Tibial nerve (tissue), 4 donors: ENCODE measurements at places on chromosomes 13 and 19. TPM values are rescaled to one million over a fixed set of nuclear protein-coding genes. Genes with fewer than 3 reads are reported as not detected.

Gene CD209
- total RNA-seq: 2.6 TPM

Gene SLAIN1
- 3.5 TPM for total RNA-seq

Gene ZNF570
- total RNA-seq: 4.5 TPM

Gene PCDH8
- total RNA-seq: not detected

Gene MISP
- not detected for total RNA-seq

Gene LRRC25
- total RNA-seq: 9.0 TPM

GRCh38 chr19:51076631-51077213 lies 6.0 kb downstream of the KLK14 start:
- no peak for DNase-seq
- no peak overlapping the region for H3K27ac ChIP-seq
- H3K4me3 ChIP-seq: no peak overlapping the region
- H3K4me1 ChIP-seq: no peaks in the 10 kb centered on the region

DNA sequence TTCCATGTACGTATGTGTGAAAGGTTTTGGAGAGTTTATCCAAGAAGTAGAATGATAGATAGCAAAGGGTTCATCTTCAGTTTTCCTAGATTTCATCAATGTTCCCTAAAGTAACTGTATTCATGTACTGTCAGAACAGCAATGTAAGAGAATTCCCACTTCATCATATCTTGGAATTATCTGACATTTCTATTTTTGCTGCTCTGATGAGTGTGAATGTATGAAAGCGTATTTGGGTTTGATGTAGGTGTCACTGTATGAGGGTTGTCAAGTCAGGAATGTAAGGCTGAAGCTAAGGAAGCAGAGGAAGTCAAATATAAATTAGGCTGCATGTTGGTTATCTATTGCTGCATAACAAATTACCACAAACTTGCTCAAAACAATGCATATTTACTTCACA lies 7.2 kb upstream of the KATNAL1 start:
- H3K4me1 ChIP-seq: peaks cover 27% of the 10 kb centered on the region
- peaks cover 8% of the 10 kb centered on the region for H3K36me3 ChIP-seq
- H3K27me3 ChIP-seq: no peaks in the 10 kb centered on the region
- no peak overlapping the region for H3K27ac ChIP-seq

GRCh38 chr13:47184321-47184720 lies 287.5 kb upstream of the HTR2A start:
- H3K4me1 ChIP-seq: no peaks in the 10 kb centered on the region
- no peak overlapping the region for H3K27ac ChIP-seq
- no peak overlapping the region for H3K4me3 ChIP-seq
- H3K36me3 ChIP-seq: no peaks in the 10 kb centered on the region
- no peaks in the 10 kb centered on the region for H3K27me3 ChIP-seq
- no peak for DNase-seq

DNA sequence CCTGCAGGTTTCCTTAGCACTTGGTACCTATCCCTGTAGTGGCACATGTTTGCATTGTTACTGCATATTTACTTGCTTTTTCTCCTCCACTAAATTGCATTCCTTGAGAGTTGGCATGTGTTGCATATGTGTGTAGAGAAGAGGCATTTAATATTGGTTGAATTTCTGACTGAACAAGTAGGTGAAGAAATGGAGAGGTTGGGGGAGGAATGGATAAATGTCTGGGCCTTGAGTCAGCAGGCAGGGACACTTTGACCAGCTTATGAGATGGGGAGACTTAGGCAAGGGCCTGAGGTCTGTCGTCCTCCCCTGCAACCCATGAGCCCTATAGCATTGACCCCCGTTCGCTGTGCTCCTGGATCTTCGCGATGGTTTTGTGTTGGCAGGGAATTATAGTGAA lies 2.0 kb upstream of the GPR18 start:
- no peak overlapping the region for H3K27ac ChIP-seq
- H3K4me1 ChIP-seq: peaks cover 7% of the 10 kb centered on the region
- no peak overlapping the region for H3K4me3 ChIP-seq
- no peaks in the 10 kb centered on the region for H3K27me3 ChIP-seq
- no peak for DNase-seq

DNA sequence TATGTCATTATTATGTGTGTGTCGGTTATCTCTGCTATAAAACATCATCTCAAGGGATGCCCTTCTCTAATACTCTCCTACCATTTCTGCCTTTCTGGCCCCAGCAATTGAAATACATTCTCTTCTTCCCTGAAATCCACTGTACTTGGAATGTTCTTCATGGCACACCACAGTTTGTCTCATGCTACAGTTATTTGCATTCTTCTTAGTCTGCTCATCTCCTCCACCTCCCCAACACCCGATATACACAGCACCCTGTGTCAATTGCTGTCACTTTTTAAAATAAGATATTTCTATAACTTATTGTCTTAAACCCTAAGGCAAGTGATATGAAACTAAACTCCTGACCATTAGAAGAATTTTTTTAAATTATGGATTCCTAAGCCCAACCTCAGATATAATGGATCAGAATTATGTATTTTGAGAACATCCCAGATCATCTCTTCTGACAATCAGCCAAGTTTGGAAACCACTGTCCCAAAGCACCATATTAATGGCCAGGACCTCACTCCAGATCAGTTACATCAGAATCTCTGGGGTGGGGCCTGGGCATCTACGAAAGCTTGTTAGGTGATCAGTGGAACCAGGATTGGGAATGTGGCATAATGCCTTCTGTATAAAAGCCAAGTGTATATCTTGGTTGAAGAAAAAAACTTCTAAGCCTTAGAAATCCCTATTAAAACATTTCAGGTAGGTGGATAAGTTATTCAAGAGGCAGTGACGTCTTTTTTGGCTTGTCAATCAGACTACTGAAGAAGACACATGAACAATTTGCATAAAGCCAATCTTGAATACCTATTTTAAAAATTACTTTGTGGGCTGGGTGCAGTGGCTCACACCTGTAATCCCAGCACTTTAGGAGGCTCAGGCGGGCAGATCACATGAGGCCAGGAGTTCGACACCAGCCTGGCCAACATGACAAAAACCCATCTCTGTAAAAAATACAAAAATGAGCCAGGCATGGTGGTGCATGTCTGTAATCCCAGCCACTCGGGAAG lies 30.0 kb upstream of the KBTBD7 start:
- H3K4me3 ChIP-seq: no peak overlapping the region
- no peaks in the 10 kb centered on the region for H3K27me3 ChIP-seq
- no peak for DNase-seq
- H3K4me1 ChIP-seq: no peaks in the 10 kb centered on the region
- no peaks in the 10 kb centered on the region for H3K36me3 ChIP-seq

- no peaks in the 10 kb centered on the region for H3K27me3 ChIP-seq
- H3K36me3 ChIP-seq: no peaks in the 10 kb centered on the region
- H3K4me1 ChIP-seq: peaks cover 33% of the 10 kb centered on the region
- DNase-seq: peak; percentile 80
- H3K27ac ChIP-seq: peak overlapping the region; percentile 50
- H3K4me3 ChIP-seq: no peak overlapping the region
These were observed 10.1 kb upstream of the NFIX start for GRCh38 chr19:12985049-12985776.

GRCh38 chr19:44807652-44808462 lies 1.0 kb upstream of the BCAM start:
- peaks cover 21% of the 10 kb centered on the region for H3K4me1 ChIP-seq
- H3K27me3 ChIP-seq: no peaks in the 10 kb centered on the region
- H3K36me3 ChIP-seq: no peaks in the 10 kb centered on the region
- peak overlapping the region; percentile 90 for H3K27ac ChIP-seq
- no peak overlapping the region for H3K4me3 ChIP-seq

GRCh38 chr19:4429771-4430171 lies 27.3 kb downstream of the CHAF1A start:
- H3K4me1 ChIP-seq: no peaks in the 10 kb centered on the region
- H3K4me3 ChIP-seq: no peak overlapping the region
- no peaks in the 10 kb centered on the region for H3K27me3 ChIP-seq
- no peak for DNase-seq
- H3K36me3 ChIP-seq: no peaks in the 10 kb centered on the region
- H3K27ac ChIP-seq: no peak overlapping the region

DNA sequence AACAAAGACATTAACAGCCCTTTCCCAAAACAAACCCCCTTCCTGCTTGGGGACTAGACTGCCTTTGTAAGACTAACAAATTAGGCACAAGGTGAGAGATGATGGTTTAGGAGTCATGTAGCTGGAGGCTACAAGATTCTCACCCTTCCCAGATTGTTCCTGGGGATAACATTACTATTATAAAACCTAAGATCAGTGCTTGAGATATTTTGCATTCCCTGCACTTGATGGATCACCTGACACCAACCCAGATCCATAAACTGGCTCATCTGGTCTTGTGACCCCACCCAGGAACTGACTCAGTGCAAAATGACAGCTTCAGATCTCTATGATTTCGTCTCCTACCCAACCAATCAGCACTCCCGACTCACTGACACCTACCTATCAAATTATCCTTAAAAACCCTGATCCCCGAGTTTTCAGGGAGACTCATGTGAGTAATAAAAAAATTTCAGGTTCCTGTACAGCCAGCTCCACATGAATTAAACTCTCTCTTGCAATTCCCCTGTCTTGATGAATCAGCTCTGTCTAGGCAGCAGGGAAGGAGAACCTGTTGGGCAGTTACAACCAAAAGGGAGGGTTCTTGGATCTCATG lies 2.4 kb upstream of the ZNF616 start:
- H3K27me3 ChIP-seq: no peaks in the 10 kb centered on the region
- H3K36me3 ChIP-seq: no peaks in the 10 kb centered on the region
- DNase-seq: no peak
- H3K4me3 ChIP-seq: no peak overlapping the region
- no peak overlapping the region for H3K27ac ChIP-seq

DNA sequence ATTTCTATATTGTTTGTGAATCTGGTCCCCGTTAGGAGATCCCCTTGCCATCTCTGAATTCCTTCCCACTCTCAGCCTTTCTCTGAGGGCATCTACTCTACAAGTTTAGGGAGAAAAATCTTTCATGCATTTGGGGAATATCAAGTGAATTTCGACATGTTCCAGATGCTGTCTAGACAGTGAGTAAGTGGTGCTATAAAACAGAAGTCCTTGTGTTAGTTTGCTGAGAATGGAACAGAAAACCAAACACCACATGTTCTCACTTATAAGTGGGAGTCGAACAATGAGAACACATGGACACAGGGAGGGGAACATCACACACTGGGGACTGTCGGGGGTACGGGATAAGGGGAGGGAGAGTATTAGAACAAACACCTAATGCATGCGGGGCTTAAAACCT lies 5.1 kb downstream of the OR7A10 start:
- H3K27me3 ChIP-seq: no peaks in the 10 kb centered on the region
- no peak overlapping the region for H3K4me3 ChIP-seq
- H3K27ac ChIP-seq: no peak overlapping the region
- H3K36me3 ChIP-seq: no peaks in the 10 kb centered on the region
- H3K4me1 ChIP-seq: no peaks in the 10 kb centered on the region
- no peak for DNase-seq

- no peak overlapping the region for H3K27ac ChIP-seq
- H3K27me3 ChIP-seq: no peaks in the 10 kb centered on the region
- no peak overlapping the region for H3K4me3 ChIP-seq
- DNase-seq: no peak
- H3K4me1 ChIP-seq: peaks cover 16% of the 10 kb centered on the region
- H3K36me3 ChIP-seq: no peaks in the 10 kb centered on the region
These were observed 22.4 kb upstream of the SEMA6B start for GRCh38 chr19:4581666-4582553.

DNA sequence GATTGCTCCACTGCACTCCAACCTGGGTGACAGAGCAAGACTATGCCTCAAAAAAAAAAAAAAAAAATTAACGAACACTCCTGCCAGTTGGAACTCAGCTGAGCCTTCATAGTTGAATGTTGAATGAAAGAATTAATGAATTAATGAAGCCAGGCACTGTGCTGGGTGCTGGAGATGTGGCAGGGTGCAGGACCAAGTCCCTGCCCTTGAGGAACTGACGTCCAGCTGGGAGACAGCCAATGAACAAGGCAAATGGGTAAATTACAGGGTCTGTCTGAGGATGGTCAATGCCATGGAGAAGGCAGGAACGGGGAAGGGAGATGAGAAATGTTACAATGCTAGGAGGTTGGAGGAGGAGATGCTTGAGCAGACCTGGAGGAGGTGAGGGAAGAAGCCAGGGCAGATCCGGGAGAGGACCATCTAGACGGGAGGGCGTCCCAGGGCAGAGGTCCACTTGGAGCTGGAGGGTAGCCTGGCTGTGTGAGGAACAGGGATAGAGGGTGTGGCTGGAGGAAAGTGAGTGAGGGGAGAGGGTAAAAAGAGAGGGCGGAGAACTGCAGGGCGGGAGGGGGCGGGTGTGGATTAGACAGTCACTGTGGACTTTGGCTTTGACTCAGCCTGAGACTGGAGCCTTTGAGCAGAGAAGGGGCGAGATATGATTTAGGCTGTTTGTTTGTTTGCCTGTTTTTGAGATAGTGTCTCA lies 16.8 kb upstream of the IGSF23 start:
- no peak overlapping the region for H3K4me3 ChIP-seq
- peak overlapping the region; percentile 26 for H3K27ac ChIP-seq
- DNase-seq: no peak
- no peaks in the 10 kb centered on the region for H3K27me3 ChIP-seq
- no peaks in the 10 kb centered on the region for H3K36me3 ChIP-seq

DNA sequence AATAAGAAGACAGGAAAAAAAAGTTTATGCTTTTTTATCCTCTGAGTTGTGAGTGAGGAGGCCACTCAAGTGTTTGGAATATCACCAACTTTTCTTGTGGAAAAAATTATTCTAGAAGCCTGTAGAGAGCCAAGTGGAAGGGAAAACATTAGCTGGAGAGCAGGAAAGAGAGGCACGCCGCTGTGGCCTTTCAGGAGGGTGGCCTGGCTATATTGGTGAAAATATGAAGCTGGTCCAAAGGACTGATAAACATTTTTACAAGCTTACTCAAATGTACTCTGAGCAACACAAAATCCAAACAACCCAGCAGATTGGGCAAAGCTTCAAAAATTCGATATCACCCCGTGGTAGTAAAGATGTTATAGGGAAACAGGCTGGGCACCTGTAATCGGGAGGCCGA lies 2.3 kb upstream of the EIF3G start:
- no peak overlapping the region for H3K4me3 ChIP-seq
- DNase-seq: no peak
- peak overlapping the region; percentile 39 for H3K27ac ChIP-seq
- no peaks in the 10 kb centered on the region for H3K27me3 ChIP-seq
- H3K4me1 ChIP-seq: peaks cover 47% of the 10 kb centered on the region

GRCh38 chr13:32590266-32590665 lies 4.0 kb downstream of the PDS5B start:
- DNase-seq: no peak
- peaks cover 26% of the 10 kb centered on the region for H3K4me1 ChIP-seq
- no peaks in the 10 kb centered on the region for H3K27me3 ChIP-seq
- H3K4me3 ChIP-seq: no peak overlapping the region

GRCh38 chr19:58451358-58452101 lies at the start of gene ZNF324B:
ZNF324B (plus strand) TSS chr19:58451622; CDS start chr19:58453702, 2,080 bp downstream.
- no peaks in the 10 kb centered on the region for H3K36me3 ChIP-seq
- DNase-seq: peak; percentile 96
- H3K27me3 ChIP-seq: no peaks in the 10 kb centered on the region
